Activated naive CD4-positive, alpha-beta T cell treated with anti-CD3 and anti-CD28 coated beads, Interleukin-2, amount 50 U/mL, for 72 hours (primary cell): ENCODE measurements at places on chromosomes 11 and 22. TPM values are rescaled to one million over a fixed set of nuclear protein-coding genes. Genes with fewer than 3 reads are reported as not detected.

- DNase-seq = peak; percentile 42
Measured at GRCh38 chr11:35126000-35126878, 12.7 kb upstream of the CD44 start.

IGSF22 gene
- 0.36 TPM for total RNA-seq

FDX1 gene
- 13.0 TPM for total RNA-seq

GRCh38 chr11:117686711-117687110 is 110.3 kb downstream of the DSCAML1 start:
- DNase-seq = no peak

DNA sequence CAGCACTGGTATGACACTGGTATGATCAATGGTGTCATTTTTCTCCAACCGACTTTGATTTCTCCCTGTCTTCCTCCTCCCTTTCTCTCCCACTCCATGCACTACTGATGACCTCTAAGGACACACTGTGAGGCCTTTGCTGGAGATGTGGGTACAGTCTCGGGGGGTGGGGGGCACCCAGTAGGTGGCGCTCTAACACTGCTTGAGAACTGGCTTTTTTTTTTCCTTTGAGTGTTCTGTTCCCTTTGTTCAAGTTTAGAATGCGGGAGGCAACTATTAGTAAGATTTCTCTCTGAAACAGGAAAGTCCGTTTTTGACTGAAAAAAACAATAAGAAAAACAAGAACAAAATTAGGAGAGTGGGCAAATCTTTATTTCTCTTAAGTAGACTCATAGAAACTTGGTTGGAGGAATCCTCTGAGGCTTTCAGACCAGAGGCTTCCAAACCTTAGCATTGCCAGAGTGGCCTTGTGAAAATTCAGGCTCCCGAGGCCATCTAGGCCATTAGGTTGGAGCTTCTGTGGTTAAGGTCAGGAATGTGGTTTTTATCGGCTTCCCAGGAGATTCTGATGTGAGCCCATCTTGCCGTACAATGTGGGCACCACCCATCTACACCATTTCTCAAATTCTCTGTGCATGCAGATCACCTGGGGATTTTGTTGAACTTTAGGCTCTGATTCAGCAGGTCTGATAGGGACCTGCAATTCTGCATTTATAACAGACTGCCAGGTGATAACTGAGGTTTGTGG is 43.2 kb downstream of the PANX1 start:
- DNase-seq = no peak

C11orf21 gene
- total RNA-seq = 10.2 TPM

GRM5 gene
- total RNA-seq = not detected
